ENCODE measurements at places on chromosomes 4 and X.

- DNase-seq = no peak
Observed at GRCh38 chr4:69640289-69640688, 847 bp upstream of the UGT2A2 start.

DNA sequence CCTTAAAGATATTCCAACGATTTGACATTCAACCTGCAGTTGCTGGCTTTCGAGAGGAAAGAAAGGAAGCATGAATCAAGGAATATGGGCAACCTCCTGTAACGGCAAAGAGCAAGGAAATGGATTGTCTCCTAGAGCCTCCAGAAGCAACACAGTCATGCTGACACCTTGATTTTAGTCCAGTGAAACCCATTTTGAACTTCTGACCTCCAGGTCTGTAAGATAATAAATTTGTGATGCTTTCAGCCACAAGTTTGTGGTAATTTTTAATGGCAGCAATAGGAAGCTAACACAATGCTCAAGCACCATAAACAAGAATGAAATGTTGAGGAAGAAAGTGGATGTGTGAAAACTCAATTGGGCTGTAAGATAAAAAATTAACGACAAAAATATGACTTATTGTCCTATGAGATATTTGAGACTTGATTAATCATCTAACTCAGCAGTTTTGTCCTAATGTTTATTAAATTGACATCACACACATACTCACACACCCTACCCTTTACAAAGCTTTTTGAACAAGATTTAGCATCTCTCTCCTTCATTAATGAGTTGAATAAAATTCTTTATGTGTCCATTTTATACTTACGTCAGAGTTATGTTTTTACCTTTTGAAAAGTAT, 857.2 kb upstream of the INTU start:
- no peak for DNase-seq

- no peak for DNase-seq
Observed at GRCh38 chrX:152899111-152899873, 1.4 kb downstream of the ZNF185 start.

- no peak for DNase-seq
Observed at GRCh38 chrX:16999275-16999674, 52.8 kb downstream of the REPS2 start.

DNA sequence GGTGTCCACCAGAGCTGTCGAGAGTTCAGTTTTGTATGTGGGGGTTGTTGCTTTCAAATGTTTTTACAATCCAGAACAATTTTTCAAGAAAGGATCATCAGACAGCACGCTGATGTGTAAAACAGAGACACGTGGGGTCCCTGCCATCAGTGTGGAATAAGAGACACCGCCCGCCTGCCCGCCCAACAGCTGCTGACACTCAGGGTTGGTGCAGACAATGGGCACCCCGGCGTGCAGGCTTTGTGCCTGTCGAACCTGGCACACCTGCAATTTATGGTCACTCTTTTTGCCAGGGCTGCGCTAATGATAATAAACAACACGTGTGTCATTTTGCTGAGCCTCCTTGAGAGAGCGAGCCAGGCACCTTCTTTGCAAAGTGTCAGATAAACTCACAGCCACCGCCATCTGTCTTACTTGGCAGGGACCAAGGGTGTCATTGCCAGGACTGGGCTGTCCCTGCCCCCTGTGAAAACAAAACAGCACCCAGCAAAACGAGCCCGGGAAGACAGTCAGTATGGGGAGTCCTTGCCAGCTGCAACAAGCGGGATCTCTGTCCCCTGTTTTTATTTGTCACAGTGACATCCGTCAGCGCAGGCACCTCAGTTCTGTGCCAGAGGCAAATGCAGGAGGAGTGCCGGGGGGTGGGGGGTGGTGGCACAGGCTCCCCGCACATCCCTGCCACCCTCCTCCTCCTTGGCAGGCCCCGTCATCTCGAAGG, 69.1 kb downstream of the PSAPL1 start:
- DNase-seq = no peak

- no peak for DNase-seq
Observed at GRCh38 chr4:92825256-92825655, 521.5 kb downstream of the GRID2 start.

DNA sequence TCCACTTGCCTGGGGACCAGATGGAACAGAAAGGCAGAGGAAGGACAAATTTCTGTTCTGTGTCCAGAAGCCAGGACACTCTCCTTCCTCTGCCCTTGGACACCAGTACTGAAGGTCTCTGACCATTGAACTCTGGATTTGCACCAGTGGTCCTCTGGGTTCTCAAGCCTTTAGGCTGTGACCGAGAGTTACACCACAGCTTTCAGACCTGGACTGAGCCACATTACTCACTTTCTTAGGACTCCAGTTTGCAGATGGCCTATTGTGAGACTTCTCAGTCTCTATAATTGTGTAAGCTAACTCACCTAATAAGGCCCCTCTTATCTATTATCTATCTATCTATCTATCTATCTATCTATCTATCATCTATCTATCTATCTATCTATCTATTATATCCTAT, 295.3 kb upstream of the GALNTL6 start:
- DNase-seq = no peak

DNA sequence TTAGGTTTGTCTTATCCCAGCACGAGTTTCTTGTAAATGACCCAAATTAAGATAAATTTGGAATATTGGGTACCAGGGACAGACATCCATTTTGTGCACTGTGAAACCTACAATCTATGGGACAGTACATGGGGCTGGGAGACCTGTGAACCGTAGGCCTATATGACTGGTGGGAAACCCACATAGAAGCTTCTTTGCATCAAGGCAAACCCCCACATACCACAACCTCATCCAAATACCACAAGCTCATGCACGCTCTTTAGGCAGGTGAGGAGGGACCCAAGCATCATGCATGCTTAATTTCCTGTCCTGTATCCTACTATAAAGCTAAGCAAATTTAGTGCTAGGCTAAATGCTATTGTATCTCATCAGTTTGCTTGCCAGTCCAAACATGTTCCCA, 47.8 kb downstream of the NIPAL1 start:
- DNase-seq = no peak

DNA sequence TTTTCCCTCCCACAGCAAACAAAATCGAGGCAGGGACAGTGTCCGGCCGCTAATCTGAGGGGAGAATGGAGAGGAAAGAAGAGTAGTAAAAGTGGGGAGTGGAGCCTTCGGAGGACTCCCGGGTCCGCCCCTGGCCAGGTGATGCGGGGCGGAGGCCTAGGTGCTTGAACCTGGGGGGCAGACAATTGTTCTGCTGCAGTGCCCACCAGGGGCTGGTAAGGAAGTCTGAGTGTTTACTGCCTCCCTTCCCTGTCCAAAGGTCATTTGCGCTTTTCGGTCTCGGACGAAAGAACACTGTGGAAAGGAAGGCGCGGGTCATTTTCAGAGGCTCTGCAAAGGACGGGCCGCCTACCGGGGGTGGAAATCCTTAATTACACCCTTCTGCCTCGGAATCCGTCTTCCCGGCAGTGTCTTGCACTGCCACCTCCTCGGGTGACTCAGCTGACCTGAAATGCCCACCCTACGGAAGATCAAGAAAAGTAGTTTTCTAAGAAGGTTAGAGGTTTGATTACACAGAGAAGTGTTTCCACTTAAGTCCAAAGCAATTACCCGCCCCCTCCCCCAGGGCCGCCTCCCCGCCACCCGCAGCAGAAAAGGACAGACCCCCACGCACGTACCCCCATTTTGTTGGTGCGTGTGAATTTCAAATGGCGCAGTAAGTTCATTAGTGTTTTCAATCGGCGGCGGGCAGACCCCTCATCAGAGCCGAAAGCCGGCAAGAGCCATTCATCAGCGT, 99.9 kb upstream of the TENM3 start:
- DNase-seq = no peak

GRCh38 chrX:24018809-24019208, 8.2 kb downstream of the KLHL15 start:
- DNase-seq = no peak

DNA sequence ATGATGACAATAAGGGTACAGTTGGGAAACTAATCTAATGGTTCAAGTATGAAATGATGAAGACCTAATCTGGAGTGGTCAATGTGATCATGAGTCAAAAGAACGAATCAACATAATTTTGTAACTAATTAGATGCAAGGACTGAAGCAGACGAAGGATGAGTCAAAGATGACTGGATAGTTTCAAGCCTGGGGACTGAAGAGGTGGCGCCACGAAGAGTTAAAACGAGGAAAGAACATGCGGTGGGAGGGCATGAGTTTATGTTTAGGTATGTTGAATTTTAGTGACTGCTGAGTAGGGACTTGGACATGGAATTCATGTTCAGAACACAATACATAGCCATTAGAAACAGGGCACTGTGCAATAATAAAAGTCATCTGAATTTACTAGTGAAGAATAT, 221.5 kb upstream of the FAM241A start:
- peak; percentile 35 for DNase-seq
